NCI-H748 treated with DMSO at 0.1 percent for 48 hours (cell line): ENCODE measurements at places on chromosomes 2 and 18.

GRCh38 chr2:213627835-213628460 is 343.7 kb downstream of the SPAG16 start:
- no peak for DNase-seq

- DNase-seq: no peak
Measured at GRCh38 chr2:190183539-190183938, 121.0 kb upstream of the MSTN start.

DNA sequence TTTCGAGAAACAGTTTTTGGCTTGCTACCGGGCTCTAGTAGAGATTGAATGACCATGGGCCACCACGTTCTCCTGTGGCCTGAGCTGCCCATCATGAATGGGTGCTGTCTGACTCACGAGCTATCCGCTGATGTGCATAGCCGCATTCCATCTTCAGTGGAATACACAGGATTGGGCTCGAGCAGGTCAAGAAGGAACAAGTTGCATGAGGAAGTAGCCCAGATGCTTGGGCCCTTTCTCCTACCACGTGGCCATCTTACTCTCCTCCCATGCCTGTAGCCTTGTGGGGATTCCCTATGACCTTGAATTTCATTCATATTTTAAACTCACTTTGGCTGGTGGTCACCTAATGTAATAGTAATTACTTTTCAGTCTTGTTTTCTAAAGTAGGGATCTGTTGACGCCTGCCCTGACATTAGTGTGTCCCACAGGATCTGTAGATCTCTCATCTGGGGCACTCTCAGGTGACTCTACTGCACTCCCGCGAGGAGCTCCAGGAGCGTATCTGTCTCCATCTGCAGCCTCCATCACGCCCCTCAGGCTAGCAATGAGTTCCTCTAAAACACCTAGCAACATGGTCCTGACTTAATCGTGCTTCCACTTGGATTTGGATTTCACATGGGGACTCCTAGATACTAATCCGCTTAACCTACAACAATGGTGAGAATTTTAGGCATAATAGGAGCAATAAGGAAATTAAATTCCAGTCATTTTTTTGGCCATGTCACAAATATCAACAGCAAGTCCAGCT is 67.8 kb downstream of the PSMG2 start:
- no peak for DNase-seq

DNA sequence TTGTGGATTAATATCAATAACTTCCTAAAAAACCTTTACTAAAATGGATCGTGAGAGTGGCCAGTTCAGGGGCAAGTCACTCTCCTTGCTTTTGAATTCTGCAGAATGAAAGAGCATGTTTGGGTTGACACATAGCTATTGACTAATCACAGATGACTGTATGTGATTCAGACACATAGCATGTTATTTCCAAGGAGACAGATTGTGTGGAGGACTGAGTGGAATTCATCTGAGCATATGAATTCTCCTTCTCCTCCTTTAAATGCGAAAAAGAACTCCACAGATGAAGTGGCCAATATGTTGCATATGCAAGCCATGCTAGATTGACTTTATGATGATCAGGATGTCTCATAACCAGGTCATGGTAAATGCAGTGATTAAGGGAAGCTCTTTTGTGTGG is 249.4 kb upstream of the FAM98A start:
- DNase-seq: no peak

DNA sequence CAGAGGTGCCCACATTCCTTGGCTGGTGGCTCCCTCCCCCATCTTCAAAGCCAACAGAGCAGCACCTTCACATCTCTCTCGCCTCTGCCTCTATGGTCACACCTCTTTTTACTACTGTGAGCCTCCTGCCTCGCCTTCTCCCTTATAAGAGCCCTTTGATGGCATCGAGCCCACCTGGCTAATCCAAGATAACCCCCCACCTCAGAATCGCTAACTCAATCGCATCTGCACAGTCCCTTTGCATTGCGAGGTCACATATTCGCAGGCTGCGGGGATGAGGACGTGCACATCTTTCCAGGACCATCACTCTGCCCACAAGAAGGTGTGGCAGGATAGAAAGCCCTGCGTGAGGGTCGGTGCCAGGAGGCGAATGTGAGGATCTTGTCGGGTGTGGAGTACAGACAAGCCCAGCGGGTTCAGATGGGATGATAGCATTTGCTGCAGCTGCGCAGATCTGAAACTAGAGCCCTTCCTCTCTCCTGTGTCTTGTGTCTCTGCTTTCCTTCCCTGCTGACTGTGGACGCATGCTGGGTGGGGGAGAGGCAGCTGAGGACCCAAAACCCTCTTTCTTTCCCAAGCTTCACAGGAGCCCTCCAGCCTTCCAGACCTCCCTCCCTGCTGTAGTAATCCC is 148.3 kb upstream of the HDAC4 start:
- no peak for DNase-seq

DNA sequence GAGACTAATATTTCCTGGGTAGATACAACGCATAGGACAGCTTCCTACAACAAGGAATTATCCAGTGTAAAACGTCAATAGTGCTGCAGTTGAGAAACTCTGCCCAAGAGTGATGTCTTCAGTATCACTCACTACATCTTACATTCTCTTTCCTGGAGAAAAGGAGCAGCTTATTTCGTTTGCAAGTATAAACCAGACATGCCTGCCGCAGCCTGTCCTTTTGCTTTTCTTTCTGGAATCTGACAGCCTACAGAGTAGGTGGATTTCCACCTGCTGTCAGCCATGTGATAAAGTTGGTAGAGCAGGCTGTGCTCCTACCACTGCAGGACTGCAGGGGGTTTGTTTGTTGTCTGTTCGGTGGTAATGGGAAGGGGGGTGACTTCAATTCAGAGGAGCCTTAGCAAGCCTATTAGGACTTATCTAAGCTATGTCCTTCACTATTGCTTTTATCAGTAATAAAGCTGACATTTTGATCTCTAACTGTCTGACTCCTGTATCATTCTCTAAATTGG is 439.1 kb downstream of the GRB14 start:
- no peak for DNase-seq

DNA sequence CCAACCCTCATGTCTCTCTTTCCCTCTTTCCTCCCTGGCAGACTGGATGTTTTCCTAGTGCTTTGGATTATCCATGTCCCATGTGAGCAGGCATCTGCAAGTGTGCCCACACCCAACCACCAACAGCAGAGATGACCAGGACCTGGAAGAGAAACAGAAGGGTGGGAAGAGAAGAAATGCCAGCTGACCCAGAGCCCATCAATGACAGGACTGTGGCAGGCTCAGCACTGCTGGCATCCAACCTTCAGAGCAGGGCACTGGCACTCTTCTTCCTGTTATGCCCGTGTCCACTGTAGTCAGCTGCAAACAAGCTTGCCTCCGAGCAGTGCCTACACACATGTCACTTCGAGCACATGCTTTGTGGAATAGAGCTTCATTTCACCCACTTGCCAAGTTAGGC is 121.1 kb downstream of the TANC1 start:
- DNase-seq: no peak

- DNase-seq: no peak
Measured at GRCh38 chr2:41024816-41025215, 572.9 kb upstream of the SLC8A1 start.

DNA sequence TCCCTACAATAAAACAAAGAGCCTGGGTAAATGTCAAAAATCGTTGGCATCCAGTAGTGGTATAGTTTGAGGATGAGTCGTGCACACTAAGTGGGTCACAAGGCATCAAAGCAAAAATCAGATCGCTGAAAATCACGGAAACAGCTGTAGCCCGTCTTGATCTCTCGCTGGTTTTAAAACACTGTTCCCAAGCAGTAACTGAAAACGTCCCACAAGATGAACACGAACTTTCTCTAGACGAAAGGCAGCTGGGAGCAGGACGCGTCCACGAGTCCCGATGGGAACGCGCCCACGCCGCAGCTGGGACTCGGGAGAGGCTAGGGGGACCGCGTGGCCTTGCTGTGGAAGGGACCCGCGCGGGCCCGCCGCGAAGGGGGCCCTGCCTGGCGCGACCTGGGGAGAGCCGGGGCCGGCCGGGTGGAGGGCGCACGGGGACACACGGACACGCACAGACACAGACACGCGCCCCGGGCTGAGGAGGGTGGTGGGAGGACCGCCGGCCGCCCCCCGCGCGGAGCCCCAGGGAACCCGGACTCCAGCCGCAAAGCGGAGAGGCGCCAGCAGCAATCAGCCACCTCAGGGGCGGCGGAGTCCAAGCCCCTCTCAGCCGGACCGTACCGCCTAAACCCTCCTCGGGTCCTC is 651 bp downstream of the STK17B start:
- DNase-seq: peak; percentile 26

GRCh38 chr2:12005886-12006681 is 259.7 kb downstream of the LPIN1 start:
- DNase-seq: no peak

- DNase-seq: no peak
Measured at GRCh38 chr2:19261061-19261460, 97.4 kb downstream of the OSR1 start.

DNA sequence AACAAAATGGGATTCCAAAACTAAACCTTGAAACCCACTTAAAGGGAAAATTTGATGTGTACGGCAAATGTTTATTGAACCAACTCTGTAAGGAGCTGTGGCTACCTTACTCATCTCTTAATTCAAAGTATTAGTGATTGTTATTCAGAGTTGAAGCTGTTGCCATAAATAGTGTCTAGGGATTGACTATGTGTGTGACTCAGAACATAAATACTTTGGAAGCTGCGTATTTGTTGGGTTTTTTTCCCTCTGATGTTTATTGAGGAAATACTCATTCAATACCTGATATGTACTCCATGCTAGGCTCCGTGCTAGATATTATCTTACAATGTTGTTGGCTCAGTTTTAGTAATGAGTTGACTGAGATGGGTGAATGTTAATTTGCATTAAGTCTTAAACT is 90.4 kb downstream of the PTRHD1 start:
- DNase-seq: no peak

DNA sequence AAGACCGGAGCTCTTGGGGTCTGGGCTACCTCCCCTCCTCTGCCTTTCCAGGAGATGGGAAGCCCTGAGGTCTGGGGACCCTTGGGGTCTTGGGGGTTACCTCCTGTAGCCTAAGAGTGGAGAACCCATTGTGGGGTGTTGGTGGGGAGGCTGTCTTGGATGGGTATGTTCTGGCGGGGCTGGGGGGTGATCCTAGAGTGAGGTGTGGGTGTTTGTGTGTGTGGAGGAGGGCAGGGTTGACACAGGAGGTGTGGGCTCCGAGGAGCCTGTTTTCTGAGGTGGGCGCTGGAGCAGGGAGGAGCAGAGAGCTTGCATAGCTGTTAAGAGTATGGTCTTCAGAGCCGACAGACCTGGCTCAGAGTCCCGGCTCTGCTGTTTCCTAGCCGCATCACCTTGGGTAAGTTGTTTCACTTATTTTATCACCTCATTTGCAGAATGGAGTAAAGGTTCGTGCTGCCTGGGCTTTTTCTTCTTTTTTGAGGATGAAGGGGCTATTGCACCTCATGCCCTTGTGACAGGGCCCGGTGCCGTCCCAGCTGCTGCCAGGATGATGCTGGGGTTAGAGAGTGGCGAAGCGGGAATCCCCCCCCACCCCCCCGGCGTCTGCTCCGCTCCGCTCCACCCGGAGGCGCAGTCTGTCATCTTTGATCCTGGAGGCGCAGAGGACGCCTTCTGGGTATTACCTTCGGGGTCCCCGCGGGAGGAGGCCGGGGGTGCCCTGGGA is 17.2 kb downstream of the TET3 start:
- DNase-seq: no peak

DNA sequence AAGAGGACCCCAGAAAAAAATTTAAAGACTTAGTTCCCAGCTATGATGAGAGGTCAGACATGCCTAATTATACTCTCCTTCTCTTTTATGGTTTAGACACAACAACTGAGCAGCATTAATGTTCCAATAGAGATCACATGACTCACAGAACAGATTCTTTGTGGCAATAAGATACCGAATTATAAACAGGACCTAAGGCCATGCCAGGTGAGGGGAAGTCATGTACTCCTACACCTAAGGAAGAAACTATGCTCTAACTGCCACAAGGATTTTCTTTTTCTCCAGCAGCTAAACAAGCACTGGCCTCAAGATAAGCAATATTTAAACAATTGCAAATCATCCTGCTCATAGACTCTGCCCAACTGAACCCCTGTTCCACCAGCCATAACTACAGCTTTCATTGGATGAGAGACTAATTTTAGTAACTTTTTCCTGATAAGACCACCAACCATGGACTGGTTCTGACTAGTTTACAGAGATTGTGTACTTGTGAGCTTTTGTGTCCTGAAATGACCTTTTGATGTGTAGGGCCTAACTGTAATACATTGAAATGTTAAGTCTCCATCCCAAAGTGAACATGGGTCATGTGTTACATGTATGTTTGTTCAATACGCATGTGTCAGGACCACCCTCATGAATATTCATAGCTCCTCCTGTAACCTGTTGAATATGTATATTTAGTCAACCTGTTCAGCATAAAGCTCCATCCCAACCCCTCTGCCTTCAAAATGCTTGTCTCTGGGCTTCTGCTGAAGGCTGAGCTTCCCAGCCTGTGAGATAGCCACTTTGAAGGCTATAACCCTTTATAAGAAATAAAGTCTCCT is 21.6 kb upstream of the NFE2L2 start:
- no peak for DNase-seq

DNA sequence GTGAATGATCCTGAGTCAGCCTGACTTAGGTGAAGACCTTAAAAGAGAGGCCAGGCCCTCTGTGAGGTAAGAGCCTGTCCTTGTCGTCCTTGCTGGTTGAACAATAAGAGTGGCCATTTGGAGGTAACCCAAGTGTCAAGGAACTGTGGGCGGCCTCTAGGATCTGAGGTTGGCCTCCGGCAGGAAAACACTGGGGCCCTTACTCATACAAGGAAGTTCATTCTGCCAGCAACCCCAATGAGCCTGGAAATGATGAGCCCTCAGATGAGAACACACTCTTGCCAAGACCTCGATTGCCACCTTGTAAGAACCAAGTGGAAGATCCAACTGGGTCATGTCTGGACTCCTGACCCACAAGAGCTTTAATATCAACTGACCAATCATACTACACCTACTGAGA is 95.5 kb upstream of the LRATD1 start:
- no peak for DNase-seq

DNA sequence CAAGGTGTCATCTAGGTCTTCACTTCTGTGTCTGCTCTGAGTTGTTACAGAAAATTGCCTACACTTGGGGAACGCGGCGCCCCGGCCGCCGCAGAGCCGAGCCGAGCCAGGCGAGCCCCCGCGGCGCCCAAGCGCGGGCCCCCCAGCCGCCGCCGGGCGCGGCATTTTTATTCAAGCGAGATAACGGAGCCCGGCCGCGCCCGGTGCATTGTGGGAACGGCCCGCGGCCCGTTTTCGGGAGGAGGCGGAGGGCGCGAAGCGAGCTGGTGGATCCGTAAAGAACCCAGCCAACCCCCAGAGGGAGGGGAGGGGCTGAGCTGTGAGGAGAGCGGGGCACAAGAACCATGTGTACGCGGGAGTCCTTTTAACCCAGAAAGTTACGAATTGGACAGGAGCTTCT is 191.8 kb downstream of the FTCDNL1 start:
- DNase-seq: no peak

DNA sequence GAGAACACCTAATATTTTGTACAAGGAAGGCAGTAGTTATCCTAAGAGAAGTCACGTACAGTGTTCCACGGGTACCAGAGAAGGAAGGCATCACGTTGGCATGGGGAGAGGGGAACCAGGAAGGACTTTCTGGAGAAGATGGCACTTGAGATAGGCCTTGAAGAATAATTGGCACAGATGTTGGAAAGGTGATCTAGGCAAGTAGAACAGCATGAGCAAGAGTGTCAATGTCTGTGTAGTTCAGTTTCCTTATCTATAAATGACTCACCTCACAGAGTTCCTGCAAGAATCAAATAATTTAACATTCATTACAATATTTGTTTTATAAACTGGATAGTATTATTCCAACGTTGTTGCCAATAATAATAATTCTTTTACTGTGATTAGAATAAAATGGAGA is 48.3 kb upstream of the BZW1 start:
- no peak for DNase-seq
